Astrocyte (in vitro differentiated cells and primary cell): ENCODE measurements at places on chromosomes 2 and 18.

DNA sequence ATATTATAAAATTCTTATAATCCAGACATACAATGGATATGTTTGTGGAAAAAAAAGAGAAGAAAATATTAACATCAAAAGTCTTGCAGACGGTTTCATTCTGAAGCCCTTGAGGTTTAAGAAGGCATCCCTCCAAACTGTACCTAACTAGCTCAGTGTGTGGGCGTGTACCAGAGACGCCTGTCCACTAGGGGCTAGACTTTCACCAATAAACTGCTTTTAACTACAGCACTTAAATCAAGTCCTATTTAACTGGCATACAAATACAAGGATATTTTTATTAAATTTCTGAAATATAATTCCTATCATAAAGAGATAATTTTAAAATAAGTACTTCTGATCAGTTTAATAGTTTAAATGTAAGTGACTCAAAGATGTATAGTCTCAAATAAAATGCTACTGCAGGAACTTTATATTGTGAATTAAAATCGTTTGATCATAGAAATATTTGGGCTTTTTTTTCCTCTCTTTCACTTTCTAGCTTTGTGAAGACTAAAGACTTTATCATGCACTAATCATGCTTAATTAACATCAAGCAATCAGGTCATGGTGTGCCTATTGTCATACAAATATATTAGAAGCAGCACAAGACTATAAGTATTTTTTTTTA, 437.7 kb downstream of the SATB2 start:
- peak; percentile 47 for DNase-seq

DNA sequence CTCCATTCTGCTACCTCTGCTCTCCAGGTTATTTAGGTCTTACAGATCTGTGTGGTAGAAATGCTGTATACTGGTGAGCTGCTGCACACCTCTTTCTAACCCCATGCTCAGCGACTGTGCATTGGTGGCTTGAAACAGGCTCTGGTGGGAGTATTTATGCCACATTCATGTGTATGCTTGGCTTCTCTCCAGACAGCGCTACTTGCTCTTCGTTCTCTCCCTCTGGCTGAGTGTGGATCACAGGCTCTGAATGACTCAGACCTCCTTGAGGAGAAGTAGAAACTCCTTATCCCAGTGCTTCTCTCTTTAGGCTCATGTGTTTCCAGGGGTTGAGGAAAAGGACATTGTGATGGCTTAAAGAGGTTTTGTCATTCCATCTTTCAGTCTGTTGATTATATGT, 54.9 kb downstream of the FHOD3 start:
- DNase-seq, result peak; percentile 94

DNA sequence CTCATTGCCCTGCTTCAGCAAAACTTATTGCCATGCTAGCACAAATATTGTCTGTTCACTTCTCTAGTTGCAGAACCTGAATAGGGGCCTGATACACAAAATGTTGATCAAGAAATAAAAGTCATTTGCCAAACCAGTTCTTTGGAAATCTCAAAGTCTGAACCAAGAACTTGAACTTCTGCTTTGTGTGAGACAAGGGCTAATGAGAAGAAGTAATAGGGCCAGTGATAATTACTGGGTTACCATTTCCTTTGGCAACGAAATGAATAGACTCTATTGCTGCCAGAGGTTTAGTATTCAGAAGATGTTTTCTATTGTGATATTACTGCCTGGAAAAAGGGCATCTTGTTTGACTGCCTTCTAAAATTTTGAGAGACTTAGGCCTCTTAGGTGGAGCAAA, 35.0 kb downstream of the TMEFF2 start:
- no peak for DNase-seq

- DNase-seq, result peak; percentile 70
Measured at GRCh38 chr18:28588884-28589549, 412.1 kb upstream of the CDH2 start.

GRCh38 chr18:58633874-58634273, 5.0 kb upstream of the ALPK2 start:
- no peak for DNase-seq

- DNase-seq, result no peak
Measured at GRCh38 chr18:76685402-76685801, 137.0 kb upstream of the ZNF236 start.

DNA sequence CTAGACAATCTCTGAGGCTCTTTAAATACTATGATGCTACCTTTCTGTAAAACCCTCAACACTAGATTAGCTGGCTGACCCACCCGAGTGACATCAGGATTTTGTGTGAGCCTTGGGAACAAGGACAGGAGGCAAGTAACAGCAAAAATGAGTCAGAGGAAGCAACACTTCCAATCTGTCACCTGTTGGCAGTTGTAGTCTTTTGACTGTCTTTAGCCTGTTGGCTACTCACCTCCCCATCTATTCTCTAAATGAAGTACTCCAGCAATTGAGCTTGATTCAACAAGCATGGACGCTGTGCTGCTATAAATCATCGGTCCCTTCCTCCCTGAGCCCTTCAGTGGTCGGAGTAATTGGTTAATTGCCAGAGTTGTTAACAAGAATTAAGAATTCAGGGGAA, 898.7 kb downstream of the BCL11A start:
- no peak for DNase-seq

GRCh38 chr2:86302320-86302719, 35.1 kb downstream of the REEP1 start:
- DNase-seq, result no peak

GRCh38 chr2:197713271-197713670, 8.1 kb downstream of the MARS2 start:
- DNase-seq, result no peak

GRCh38 chr2:46239175-46239846, 57.9 kb upstream of the EPAS1 start:
- DNase-seq, result no peak

DNA sequence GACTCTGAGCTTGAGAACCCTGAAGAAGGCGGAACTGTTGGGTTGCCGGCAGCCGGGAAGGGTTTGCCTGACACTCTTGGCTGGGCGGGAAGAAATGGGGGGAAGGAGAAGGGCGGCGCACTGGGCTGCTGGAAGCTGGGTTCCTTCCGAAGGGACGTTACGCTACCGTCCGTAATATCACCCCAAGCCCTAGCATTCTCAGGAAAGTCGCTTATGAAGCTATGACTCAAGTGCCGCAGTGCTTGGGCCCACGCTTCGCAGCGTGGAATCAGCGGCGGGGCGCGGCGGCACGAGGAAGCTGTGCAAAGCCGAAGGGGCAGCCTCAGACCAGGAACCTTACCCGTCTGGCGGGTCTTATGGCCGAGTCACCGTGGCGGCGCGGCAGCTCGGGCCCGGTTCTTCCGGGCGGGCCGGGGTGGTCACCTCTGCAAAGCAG, 50.2 kb upstream of the SIGLEC15 start:
- peak; percentile 74 for DNase-seq

GRCh38 chr2:197308996-197309690, 1.4 kb downstream of the ANKRD44 start:
- no peak for DNase-seq

DNA sequence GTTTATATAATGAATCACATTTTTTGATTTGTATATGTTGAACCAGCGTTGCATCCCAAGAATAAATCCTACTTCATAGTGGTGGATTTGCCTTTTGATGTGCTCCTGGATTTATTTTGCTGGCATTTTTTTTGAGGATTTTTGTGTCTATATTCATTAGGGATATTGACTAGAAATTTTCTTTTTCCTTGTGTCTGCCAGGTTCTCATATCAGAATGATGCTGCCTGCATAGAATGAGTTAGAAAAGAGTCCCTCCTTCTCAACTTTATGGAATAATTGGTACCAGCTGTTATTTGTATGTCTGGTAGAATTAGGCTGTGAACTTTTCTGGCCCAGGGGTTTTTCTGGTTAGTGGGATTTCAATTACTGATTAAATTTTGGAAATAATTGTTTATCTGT, 457.4 kb upstream of the DSEL start:
- DNase-seq, result no peak

GRCh38 chr18:24198461-24198860, 59.6 kb downstream of the CABYR start:
- no peak for DNase-seq

DNA sequence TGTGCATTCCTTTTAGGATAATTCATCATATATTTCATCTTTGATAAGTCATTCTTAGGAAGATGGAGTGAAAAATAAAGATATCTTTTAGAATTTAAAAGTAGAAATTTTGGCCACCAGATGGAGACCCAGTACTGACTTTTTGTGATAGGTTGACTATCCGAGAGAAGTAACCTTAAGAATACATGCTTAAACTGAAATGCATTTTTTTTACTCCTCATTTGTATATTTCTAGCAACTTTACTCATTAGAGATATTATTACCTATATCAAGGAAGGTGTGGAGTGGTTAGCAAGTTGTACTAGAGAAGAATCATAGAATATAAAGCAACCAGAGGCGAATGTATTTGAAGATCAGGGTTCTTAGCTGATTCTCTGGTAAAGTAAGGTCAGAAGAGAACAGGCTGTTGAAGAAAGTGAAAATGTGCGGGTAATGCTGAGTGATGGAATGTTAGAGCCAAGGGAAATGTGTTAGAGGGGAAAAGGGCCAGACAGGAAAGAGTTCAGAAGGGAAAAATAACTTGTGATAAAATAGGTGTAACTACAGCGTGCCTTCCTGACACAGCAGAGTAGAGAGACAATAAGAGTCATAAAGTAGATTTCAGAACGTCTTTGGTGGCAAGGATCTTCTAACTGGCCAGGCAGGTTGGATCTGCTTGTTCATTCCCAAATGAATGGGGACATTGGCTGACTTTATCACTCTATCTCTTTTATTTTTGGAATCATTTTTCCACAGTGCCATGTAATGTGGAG, 52.3 kb downstream of the TDRD15 start:
- no peak for DNase-seq
